ENCODE measurements at places on chromosomes 16 and 17. TPM values are rescaled to one million over a fixed set of nuclear protein-coding genes. Genes with fewer than 3 reads are reported as not detected.

DNA sequence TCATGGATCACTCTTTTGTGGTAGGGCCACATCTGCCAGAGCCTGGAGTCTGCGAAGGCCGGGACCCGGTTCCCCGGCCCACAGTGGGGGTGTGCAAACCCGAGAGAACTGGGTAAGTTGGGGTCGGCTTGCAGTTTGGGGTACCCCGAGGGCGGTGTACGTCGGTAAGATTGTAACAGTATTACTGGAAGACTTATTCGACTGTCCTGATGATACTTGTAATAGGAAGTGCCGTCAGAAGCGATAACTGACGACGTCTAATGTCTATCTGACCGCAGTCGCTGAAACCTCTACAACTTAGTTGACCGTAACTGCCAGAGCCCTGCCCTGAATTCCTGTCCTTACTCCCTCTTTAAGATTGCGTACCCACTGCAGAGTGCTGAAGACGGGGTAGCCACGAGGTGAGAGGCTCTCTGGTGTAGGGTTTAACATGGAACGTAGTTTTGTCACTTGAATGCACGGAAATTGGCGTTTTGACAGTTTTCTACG, 24.0 kb downstream of the TRPV2 start:
- peak; percentile 38 for DNase-seq

DNA sequence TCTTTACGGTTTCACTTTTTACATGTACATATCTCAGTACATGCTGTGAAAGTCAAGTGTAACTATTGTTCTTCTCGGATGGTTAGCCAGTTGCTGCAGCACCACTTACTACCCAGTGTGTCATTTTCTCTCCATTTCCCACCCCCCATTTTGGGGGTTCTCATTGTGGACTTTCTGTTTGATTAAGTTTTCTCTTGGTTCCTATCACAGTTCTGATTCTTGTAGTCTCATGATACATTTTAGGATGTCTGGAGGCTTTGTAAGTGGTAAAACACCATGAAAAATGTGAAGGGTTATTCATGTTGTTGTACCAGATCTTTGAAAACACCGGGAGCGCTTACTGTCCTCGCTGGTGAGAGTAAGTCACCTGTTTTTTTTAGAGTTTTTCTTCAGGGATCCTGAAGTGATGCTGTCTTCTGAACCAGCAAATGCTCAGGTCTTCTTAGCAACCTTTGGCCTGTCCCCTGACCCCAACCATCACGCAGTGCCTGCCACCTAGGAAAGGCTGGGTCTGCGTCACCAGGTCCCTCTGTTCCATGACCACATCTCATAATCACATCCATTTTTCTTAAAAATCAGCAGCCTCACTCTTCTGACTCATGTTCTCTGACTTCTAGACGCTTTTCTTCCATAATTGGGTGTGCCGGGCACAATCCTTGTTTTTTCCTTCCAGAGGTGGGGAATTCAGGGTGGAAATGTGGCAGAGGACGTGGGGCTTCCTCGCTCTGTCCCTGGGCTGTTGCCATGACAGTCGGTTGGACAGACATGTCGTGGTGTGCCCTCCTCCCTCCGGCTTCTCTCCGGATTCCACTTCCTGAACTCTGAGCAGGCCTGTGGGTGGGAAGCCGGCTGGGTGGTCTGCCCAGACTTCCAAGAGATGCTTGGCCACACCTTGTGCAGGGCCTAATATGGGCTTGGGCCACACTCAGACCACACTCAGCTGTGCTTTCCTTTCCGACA, 102.6 kb downstream of the NTN1 start:
- DNase-seq = no peak

- no peak for DNase-seq
Measured at GRCh38 chr16:31125844-31126243, 8.4 kb downstream of the KAT8 start.

The FZD2 gene
- 9.2 TPM for total RNA-seq

DNA sequence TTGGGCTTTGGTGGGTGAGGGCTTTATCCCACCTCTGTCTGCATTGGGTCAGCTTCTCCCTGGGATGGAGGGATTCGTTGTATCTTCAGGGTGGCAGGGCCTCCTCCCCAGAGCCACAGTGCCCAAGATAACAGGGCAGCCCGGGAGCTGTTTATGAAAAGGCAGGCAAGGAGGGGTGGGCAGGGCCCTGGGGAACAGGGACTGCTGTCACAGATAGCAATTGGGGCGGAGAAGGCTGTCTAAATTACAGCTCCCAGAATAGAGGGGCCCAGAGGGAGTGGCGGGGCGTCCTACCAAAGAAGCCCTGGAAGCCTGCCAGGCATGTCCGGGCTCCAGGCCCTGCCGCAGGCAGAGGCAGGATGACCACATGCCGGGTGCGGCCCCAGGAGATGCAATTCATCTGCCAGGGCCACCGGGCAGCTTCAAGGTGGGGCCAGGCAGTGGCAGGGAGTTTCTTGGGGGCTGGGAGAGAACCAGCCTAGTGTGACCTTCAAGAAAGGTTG, 18.8 kb upstream of the PHOSPHO1 start:
- no peak for DNase-seq

DNA sequence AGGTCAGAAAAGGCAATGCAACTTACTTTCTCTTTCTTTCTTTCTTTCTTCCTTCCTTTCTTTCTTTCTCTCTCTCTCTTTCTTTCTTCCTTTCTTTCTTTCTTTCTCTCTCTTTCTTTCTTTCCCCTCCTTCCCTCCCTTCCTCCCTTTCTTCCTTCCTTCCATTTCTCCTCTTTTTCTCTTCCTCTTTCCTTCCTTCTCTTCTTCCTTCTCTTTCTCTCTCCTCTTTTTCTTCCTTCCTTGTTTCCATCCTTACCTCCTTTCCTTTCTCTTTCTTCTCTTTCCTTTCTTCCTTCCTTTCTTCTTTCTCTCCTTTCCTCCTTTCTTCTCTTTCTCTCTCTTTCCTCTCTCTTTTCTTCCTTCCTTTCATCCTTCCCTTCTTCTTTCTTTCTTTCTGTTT, 819.8 kb upstream of the SOX9 start:
- DNase-seq = no peak

The TP53TG3C gene
- total RNA-seq = not detected
